ENCODE measurements at places on chromosomes 7 and 10.

GRCh38 chr10:125602825-125603224 is 80.1 kb downstream of the TEX36 start:
- DNase-seq = no peak

GRCh38 chr10:126463286-126463685 is 75.0 kb upstream of the ADAM12 start:
- no peak for DNase-seq

GRCh38 chr7:21945454-21946221 is at the start of gene CDCA7L:
TSS of gene CDCA7L (minus strand) at chr7:21945899. CDS start at chr7:21945804, 95 bp downstream.
- peak; percentile 92 for DNase-seq

DNA sequence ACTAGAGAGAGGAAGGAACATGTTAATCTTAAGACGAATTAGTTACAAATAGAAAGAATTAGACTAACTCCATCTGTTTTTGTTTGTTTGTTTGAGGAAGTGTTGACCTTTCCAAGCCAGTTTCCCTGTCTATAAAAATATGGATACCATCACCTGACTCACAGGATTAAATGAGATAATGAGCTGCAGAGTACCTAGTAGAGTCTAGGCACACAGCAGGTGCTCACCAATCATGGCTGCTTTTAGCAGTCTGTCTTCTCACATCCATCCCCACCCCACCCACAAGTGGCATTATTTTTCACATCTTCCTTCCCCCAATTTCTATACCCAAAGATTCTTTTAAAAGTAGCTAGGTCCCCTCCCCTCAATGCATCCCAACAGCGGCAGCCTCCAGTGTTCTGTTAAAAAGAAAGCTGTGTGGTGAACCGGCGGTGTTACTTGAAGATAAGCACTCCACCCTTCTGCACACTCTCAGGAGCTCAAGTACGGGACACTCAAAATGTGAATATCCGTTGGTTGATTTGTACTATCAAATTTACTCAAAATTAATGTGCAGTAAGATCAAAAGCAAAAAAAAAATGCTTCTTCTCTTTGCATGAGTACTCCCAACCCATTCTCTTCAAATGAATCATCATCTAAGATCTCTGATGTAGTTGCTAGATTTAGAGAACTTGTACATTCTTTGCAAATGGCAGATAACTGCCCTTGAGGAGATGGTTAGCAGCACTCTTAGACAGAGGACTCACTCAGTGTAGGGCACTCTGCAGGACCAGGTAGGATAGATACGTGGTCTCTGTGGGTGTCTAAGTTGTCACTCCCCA is 145.4 kb upstream of the ASAH2 start:
- peak; percentile 53 for DNase-seq

DNA sequence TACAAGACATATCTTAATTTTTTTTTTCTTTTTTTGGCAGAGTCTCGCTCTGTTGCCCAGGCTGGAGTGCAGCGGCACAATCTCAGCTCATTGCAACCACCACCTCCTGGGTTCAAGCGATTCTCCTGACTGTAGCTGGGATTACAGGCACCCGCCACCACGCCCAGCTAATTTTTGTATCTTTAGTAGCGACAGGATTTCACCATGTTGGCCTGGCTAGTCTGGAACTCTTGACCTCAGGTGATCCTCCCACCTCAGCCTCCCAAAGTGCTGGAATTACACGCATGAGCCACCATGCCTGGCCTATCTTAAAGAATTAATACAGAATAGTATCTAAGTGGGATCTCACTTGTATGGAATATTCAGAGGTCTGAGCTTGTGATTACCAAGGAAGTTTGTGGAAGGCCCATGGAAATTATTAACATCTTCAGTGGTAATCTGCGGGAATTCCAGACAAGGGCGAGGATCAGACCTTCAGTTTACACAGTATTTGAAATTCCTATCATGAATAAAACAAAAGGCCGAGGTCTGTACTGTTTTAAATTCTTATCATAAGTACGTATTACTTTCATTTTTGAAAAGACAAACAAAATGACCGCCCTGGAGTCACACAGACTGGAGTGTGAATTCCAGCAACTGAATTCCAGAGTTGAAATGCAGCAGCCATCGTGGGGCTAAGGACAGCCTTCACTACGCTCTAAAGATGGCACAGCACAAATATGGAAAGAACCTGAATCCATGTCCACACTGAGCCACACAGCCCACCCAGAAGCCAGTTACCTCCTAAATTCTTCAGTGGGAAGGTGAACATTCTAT is 16.7 kb downstream of the GPRIN2 start:
- DNase-seq = peak; percentile 46

All from RPMI7951 (cell line).